ENCODE measurements at places on chromosomes 4 and X.

GRCh38 chr4:115781528-115782146 lies 668.2 kb upstream of the NDST4 start:
- no peak for DNase-seq

DNA sequence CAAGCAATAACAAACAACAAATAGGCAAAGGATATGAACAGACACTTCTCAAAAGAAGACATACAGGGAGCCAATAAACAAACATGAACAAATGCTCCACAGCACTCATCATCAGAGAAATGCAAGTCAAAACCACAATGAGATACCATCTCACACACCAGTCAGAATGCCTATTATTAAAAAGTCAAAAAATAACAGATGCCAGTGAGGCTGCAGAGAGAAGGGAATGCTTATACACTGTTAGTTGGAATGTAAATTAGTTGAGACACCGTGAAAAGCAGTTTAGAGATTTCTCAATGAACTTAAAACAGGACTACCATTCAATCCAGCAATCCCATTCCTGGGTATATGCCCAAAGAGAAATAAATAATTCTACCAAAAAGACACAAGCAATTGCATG lies 129.8 kb upstream of the MAGEB2 start:
- DNase-seq: no peak

DNA sequence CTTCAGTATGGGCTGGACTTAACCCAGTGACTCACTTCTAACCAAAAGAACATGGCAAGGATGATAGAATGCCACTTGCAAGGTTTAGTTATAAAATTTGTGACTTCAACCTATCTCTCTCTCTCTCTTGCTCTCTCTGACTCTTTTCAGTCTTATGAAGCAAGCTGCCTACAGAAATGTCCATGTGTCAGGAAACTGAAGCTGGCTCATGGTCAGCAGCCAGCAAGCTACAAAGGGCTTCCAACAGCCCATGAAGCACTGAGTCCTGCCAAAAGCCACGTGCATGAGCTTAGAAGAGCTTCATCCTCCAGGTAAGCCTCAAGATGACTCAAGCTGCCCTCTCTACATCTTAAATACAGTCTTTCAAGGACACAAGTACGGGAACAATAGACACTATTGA lies 100.3 kb downstream of the HS3ST1 start:
- no peak for DNase-seq

DNA sequence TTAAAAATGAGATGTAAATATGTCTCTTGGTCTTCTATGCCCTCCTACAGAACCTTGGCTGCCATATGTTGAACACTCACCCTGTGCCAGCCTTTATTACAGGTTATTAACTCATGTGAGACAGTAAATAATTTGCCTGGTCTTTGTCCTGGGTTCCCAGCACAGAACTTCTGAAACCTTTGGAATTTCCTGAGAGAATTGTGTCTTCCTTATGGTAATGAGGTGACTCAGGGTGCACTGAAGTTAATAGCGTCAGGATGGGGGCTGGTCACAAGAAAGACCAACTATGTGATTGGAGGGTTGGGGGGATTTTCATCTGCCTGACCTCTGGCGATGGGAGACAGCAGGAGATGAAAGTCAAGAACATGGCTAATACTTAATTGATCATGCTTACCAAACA lies 289.8 kb upstream of the STS start:
- no peak for DNase-seq

DNA sequence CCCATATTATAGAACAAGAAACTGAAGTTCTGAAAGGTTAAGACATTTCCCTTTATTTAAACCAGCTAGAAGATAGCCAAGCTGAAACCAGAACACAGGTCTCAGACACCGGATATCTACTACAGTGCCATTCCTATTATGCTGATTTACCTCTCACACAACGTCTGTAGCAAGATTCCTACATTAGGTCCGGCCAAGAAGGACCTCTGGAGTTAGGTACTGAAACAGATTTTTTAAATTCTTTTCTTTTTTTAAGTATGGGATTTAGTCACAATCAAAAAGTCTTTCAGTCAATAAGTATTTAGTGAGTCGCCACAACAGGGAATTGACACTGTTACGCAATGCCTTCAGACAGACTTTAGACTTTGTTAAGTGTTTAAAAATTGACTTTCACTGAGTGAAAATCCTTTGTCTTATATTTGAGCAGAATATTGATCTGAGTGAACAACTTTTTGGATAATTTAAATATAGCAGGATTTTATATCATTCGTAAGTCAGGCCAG lies 26.5 kb upstream of the SPANXN4 start:
- DNase-seq: no peak

GRCh38 chrX:9302381-9302780 lies 162.5 kb upstream of the TBL1X start:
- DNase-seq: no peak

GRCh38 chr4:101784957-101785356 lies 5.6 kb upstream of the BANK1 start:
- peak; percentile 16 for DNase-seq

- no peak for DNase-seq
Observed at GRCh38 chr4:6476893-6477292, 4.5 kb upstream of the PPP2R2C start.

DNA sequence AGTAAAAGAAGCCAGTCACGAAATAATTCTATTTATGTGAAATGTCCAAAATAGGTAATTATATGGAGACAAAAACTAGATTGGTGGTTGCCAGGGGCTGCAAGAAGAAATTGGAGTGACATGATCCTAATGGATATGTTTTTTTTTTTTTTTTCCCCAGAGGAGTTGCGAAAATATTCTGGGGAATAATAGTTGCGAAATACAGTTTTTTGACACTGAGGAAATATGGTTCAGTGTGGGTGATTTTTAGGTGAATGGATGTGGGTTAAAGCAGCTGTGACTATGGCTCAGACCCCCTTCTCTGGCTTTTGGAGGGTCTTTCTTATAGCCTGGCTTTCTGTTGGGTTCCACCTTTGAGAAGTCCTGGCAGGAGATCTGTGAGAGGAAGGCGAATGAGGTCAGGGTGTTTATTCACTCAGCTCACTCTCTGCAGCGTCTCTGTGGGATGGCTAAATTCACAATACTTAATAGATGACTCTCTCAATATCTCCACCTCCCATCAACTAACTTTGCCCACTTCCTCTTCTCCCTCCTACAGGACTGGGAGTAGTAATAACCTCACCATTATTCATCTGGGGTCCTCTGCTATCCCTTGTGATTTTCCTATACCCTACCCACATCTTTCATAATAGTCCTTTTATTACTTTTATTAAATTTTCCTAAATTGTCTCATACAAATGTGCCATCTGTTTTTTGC lies 15.3 kb upstream of the RAB9B start:
- no peak for DNase-seq

GRCh38 chr4:114911111-114911510 lies 202.3 kb downstream of the NDST4 start:
- no peak for DNase-seq

GRCh38 chr4:3712936-3713335 lies 53.2 kb upstream of the ADRA2C start:
- no peak for DNase-seq

DNA sequence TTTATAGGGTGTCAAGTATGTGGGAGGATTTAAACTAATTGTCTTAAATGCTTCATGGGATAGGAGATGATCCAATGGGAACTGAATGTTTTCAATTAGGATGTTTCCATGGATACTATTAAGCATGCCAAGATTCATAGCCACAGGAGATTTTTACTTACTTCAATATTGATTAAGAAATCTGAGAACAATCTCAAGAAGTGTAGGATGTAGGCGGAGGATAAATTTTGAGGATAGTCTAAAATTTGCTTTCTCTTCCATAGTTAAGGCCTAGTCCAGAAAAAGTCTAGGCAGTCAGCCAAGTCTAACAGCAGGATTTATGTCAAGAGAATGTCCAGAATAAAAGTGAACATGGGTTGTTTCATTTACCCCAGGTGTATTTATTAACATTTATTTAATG lies 32.8 kb downstream of the REPS2 start:
- DNase-seq: no peak

All from H7 (cell line).